Osteoblast (primary cell): ENCODE measurements at places on chromosomes 5 and 9. TPM values are rescaled to one million over a fixed set of nuclear protein-coding genes. Genes with fewer than 3 reads are reported as not detected.

Gene KIF4B
- not detected in 2 replicates for total RNA-seq

Gene LRRC19
- total RNA-seq, result under 0.01 TPM in 2 replicates

Gene PTTG1
- 29.8 and 41.3 TPM in 2 replicates for total RNA-seq

Gene GMCL2
- total RNA-seq, result not detected in 2 replicates

Gene SUSD3
- total RNA-seq, result 0.36 and 0.88 TPM in 2 replicates

Gene RGP1
- 16.5 and 18.5 TPM in 2 replicates for total RNA-seq

Gene TXN
- 234 and 258 TPM in 2 replicates for total RNA-seq

Gene ALDH1B1
- total RNA-seq, result 38.0 and 38.6 TPM in 2 replicates

Gene SAXO1
- total RNA-seq, result under 0.01 TPM in 2 replicates

Gene SIT1
- 0.36 TPM in 1 of 2 replicates, not detected in the other for total RNA-seq

Gene TYRP1
- 0.36 TPM in 1 of 2 replicates, not detected in the other for total RNA-seq

Gene ANKRD18A
- total RNA-seq, result under 0.01 TPM in 1 of 2 replicates, not detected in the other

Gene RAI14
- 138 and 149 TPM in 2 replicates for total RNA-seq

Gene ENTREP1
- under 0.01 TPM in 2 replicates for total RNA-seq

Gene PHF24
- under 0.01 TPM in 1 of 2 replicates, not detected in the other for total RNA-seq

Gene PCA3
- under 0.01 and 0.36 TPM in 2 replicates for total RNA-seq

Gene GRXCR2
- not detected in 2 replicates for total RNA-seq

Gene PAEP
- not detected in 2 replicates for total RNA-seq

Gene WDR31
- total RNA-seq, result 1.4 and 2.4 TPM in 2 replicates

Gene SLC9A3
- 1.2 and 1.4 TPM in 2 replicates for total RNA-seq

Gene UBE2QL1
- under 0.01 and 0.29 TPM in 2 replicates for total RNA-seq

Gene FGD3
- under 0.01 TPM in 1 of 2 replicates, not detected in the other for total RNA-seq

Gene BTNL3
- not detected in 2 replicates for total RNA-seq

Gene ADRA1B
- 0.29 and 0.36 TPM in 2 replicates for total RNA-seq

Gene RASEF
- total RNA-seq, result 1.4 and 2.1 TPM in 2 replicates

Gene CAVIN4
- 1.4 and 1.5 TPM in 2 replicates for total RNA-seq

Gene DRD1
- total RNA-seq, result under 0.01 TPM in 1 of 2 replicates, not detected in the other

Gene GARNL3
- total RNA-seq, result 2.4 and 5.8 TPM in 2 replicates

Gene MAMDC2
- total RNA-seq, result 1.4 and 1.5 TPM in 2 replicates

Gene GALNT12
- 10.1 and 11.8 TPM in 2 replicates for total RNA-seq

Gene GARIN3
- not detected in 2 replicates for total RNA-seq

Gene SLC6A3
- not detected in 2 replicates for total RNA-seq

Gene DND1
- 0.59 TPM in 1 of 2 replicates, not detected in the other for total RNA-seq

Gene CAMK4
- total RNA-seq, result 0.29 and 0.72 TPM in 2 replicates

Gene SEPTIN8
- 32.1 and 33.7 TPM in 2 replicates for total RNA-seq

Gene FOXD4L4
- under 0.01 TPM in 2 replicates for total RNA-seq

Gene PCDHGA12
- 20.6 and 33.6 TPM in 2 replicates for total RNA-seq

Gene C9orf153
- under 0.01 and 0.59 TPM in 2 replicates for total RNA-seq

Gene CCL19
- total RNA-seq, result not detected in 2 replicates

Gene LRRC70
- 1.4 and 1.8 TPM in 2 replicates for total RNA-seq

Gene BTNL8
- not detected in 2 replicates for total RNA-seq
